ENCODE measurements at places on chromosomes 7 and 10.

DNA sequence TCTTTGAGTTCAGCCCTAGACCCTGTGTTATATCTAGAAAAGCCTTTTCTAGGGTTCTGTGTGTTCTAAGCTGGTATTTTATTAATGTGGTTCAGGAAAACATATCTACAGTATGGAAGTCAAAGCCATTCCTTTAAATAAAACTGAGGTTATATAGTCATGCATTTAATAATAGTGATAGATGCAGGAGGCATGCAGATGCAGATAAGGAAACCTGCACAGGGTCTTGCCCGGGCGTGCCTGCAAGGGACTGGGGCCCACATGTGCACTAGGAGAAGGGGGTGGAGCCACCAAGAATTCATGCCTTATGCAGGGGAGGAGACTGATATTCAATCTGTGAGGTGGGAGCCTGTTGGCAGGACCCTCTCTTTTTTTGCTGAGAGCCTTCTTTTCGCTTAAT is 171.5 kb downstream of the PRPF18 start:
- no peak for DNase-seq

GRCh38 chr7:127896659-127897058 is 134.6 kb downstream of the LRRC4 start:
- no peak for DNase-seq

- no peak for DNase-seq
Measured at GRCh38 chr7:149479568-149479967, 18.0 kb downstream of the ZNF746 start.

DNA sequence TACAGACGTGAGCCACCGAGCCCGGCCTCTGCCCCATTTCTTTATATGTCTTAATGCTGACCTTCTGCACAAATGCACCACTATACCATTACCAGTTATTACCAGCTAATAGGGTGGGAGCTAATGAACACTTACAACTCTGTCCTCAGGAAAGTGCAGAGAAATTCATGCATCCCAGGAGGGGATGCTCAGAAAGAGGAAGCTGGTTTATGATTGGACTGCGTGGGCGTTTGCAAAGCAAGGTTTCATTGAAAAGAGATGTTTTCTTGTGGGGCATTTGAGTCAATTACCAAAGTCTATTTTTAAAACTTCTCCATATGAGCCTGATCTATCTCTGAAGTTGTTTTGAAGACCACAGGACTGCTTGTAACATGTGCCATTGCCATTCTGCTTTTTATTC is 417.7 kb upstream of the CELF2 start:
- no peak for DNase-seq

DNA sequence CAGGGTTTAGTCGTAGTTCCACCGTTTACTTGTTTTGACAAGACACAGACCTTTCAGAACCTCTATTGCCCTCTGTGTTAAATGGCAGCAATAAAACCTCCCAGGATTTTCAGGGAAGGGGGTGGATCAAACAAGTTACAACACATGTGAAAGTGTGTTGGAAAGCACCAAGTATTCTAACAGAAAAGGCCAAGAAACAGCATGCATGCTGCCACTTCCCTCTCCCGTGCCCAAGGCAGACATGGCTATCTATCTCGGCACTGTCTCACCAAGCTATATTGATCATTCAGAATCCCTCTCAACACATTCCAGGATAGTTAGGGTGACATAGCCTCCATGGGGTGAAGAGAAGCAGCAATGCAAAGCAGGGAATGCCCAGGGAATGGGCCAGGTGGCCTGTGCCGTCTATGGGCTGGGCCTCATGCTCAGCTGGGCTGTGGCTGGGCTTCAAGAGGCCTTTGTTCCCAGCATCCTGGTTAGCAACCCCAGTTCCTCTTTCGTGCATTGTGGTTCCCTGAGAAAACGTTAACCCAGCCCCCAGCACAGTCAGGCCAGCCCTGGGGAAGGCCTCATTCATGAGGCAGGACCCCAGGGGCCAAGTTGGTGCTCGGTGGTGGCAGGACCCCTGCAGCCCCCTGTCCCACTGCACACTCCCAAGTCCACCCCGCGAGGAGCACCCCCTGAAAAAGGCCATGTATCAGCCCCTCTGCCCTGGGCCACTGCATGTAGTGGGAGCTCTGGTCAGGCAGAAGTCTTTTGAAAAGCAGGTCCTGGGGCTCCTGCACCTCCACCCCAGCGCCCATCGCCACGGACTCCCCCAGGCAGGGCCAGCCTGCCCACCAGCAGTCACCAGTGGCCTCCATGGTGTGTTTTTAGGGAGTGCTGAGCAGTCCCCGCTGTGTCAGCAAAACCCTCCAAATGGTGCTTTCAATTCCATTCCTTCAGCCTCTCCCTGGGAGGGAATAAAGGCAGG is 25.5 kb downstream of the VSIR start:
- no peak for DNase-seq

GRCh38 chr10:108388706-108389105 is 1224.2 kb upstream of the SORCS1 start:
- no peak for DNase-seq

Measured in skeletal muscle cell (primary cell).